ENCODE measurements at places on chromosomes 4 and X. TPM values are rescaled to one million over a fixed set of nuclear protein-coding genes. Genes with fewer than 3 reads are reported as not detected.

The SUPT20HL2 gene
- polyA plus RNA-seq: not detected

The VSIG4 gene
- 37.1 TPM for polyA plus RNA-seq

The DGKK gene
- polyA plus RNA-seq: not detected

The CXCL5 gene
- polyA plus RNA-seq: not detected

The PGAM4 gene
- not detected for polyA plus RNA-seq

The KLB gene
- polyA plus RNA-seq: 17.5 TPM

The NDP gene
- not detected for polyA plus RNA-seq

- no peak for DNase-seq
Observed at GRCh38 chr4:123564758-123565346, 168.3 kb downstream of the SPRY1 start.

All from liver (tissue), 10 donors.